ENCODE measurements at places on chromosomes 6 and 20. TPM values are rescaled to one million over a fixed set of nuclear protein-coding genes. Genes with fewer than 3 reads are reported as not detected.

The CTAGE9 gene
- total RNA-seq: not detected

The SLC22A16 gene
- total RNA-seq: 2.1 TPM

The MTCH1 gene
- 174 TPM for total RNA-seq

The CEBPB gene
- 40.9 TPM for total RNA-seq

The ENPP5 gene
- not detected for total RNA-seq

The IMPG1 gene
- not detected for total RNA-seq

The GNAS-AS1 gene
- 0.13 TPM for total RNA-seq

The ADAM33 gene
- total RNA-seq: not detected

The ARMH2 gene
- total RNA-seq: 1.3 TPM

The ECHDC1 gene
- 33.5 TPM for total RNA-seq

The ADTRP gene
- 82.7 TPM for total RNA-seq

The SLC13A3 gene
- 0.16 TPM for total RNA-seq

The SPEF1 gene
- 0.29 TPM for total RNA-seq

The L3MBTL1 gene
- total RNA-seq: 16.2 TPM

The TNFRSF6B gene
- total RNA-seq: not detected

The ADGB gene
- not detected for total RNA-seq

The GPR63 gene
- total RNA-seq: 2.5 TPM

The ZFP57 gene
- total RNA-seq: not detected

GRCh38 chr20:50110141-50111047 lies 2.6 kb downstream of the UBE2V1 start:
- no peak for DNase-seq

DNA sequence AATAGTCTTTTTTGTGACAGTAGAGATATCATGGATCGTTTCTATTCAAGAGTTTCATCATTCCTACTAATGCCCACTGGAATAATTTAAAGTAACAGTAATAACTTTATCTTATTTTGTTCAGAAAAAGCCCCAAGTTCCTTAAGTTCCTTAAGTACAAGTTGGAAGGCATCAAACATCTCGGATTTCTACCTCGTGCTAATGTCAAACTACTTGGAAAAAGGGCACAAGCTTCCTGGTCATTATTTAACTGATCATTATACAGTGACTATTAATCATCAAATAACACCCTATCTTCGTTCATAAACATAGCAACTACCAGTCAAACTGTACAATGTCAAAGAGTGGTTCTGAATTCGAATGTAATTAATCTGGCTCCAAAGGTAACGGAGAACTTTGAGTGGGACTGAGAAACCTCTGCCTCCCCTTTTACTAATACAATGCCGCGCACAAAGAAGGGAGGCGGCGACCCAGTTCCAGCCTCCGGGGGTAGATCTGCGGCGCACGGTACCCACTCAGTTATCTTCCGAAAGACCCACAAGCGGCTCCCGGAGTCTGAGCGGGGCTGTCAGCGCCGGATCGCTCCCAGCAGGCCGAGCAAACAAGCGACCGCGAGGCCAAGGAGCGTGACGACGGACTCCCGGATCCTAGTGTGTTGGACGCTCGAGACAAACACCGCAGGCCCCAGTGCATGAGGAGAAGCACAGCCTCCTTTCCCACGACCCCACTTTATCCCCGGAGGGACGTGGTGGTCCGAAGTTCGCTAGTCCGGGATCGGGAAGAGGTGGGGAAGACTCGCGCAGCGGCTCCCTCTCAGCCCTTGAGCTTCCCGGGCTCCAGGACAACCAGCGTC lies 716 bp downstream of the SHPRH start:
- DNase-seq: no peak

DNA sequence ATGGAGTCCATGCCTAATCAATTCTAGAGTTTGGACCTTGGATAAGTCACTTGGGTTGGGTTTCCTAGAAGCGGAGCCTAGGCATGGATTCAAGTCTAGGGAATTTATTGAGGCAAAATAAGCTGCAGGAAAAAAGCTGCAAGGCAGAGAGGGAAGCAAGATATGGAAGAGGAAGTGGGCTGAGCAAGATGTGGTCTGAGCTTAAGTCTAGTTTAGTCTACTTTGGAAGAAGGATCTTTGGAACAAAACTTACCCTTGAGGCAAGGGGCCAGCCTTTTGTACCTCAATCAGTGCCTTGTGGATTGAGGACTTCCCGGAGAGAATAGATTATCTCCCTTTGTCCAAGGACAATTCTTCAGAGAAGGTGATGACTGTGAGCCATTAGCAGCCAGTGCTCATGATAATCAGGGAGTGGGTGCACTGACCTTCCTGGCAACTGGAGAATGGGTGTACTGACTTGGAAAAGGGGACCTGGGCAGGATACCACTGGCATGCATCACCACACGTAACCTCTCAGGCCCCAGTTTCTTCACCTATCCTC lies 10.9 kb downstream of the ZSCAN9 start:
- no peak for DNase-seq

DNA sequence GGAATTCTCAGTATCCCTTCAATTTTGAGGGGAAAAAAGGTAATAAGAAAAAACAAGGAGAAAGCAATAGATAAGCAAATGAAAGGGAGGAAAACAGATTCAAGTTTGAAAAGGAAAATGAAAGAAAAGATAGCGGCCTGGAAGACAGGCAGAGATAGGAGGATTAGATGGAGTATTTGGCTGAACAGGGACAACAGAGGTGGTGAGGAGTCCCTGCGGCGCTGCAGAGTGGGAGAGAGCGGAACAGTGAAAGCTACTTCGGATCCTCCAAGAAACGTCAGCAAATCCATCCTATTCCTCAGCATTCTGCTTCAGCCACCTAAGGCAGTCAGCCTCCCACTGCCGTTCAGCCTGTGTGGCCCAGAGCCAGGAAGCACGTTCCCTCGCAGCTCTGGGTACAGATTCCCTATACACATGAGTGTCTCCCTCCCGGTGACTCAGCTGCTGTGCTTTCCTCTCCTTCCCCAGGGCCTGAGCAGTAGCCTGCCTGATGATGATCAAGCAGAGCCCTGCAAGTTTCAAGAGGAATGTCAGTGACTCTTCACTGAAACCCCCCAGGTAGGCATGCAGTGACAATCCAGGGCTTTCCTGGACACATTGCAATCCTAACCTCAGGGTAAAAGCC lies 43.4 kb upstream of the CDYL start:
- no peak for DNase-seq

- DNase-seq: peak; percentile 21
These were observed 31.7 kb upstream of the IL20RA start for GRCh38 chr6:137076277-137077068.

GRCh38 chr6:75117701-75118100 lies 88.2 kb downstream of the COL12A1 start:
- no peak for DNase-seq

- DNase-seq: no peak
These were observed 40.1 kb downstream of the CDH22 start for GRCh38 chr20:46268131-46268614.

- no peak for DNase-seq
These were observed 117.0 kb downstream of the ERMARD start for GRCh38 chr6:169868458-169868857.

DNA sequence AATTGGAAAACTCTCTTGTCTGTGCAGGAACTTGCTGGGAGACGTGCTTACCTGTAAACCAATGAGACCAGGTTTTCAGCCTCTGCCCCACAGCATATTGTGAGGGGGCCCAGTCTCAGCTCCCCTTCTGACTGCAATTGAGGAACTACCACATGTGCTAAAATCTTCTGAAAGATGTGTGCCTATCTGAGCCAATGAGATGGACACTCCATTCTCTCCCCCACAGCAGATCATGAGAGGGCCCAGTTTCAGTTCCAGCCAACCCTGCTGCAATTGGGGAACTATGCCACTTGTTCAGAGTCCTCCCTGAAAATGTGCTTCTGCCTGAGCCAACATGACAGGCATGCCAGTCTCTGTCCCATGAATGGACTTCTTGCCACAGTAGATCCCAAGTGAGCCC lies 20.9 kb upstream of the PI3 start:
- no peak for DNase-seq

DNA sequence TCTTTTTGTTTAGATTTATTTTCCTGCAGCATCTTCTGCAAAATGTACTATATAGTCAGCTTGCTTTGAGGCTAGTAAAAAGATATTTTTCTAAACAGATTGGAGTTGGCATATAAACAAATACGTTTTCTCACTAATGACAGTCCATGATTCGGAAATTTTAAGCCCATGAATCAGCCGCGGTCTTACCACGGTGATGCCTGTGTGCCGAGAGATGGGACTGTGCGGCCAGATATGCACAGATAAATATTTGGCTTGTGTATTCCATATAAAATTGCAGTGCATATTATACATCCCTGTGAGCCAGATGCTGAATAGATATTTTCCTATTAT lies 3.2 kb downstream of the FOXC1 start:
- DNase-seq: no peak

GRCh38 chr6:8321671-8322404 lies 113.5 kb downstream of the SLC35B3 start:
- no peak for DNase-seq

DNA sequence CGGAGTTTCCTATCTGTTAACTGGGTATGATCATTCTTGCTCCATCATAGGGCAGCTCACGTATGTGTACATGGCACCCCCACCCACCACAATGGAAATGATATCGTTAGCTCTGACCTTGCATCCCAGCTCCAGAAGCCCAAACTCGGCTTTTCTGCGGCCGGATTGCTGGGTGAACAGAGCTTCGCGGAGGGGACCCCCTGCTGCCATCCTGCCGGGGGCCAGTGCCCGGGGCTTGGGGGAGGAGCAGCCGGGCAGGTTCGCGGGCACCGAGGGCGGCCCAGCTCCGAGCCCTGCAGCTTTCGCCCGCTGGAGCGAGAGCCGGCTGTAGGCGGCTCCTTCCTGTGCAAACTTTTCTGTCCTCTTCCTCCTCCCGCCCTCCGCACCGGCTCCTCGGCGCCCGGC lies 24.9 kb upstream of the FUCA2 start:
- no peak for DNase-seq

GRCh38 chr6:136330634-136331033 lies 41.0 kb upstream of the BCLAF1 start:
- no peak for DNase-seq

GRCh38 chr6:97440590-97441176 lies 157.7 kb upstream of the MMS22L start:
- no peak for DNase-seq

GRCh38 chr20:23399568-23400241 lies 21.6 kb downstream of the NAPB start:
- DNase-seq: no peak

DNA sequence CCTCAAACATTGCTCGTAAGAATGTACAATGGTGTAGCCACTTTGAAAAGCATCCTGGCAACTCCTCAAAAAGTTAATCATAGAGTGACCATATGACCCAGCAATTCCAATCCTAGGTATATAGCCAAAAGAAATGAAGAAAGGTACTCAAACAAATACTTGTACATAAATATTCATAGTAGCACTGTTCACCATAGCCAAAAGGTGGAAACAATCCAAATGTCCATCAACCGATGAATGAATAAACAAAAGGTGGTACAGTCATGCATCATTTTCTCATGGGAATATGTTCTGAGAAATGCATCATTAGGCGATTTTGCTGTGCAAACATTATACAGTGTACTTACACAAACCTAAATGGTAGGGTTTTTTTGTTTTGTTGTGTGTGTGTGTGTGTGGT lies 74.4 kb upstream of the TBC1D7 start:
- no peak for DNase-seq

DNA sequence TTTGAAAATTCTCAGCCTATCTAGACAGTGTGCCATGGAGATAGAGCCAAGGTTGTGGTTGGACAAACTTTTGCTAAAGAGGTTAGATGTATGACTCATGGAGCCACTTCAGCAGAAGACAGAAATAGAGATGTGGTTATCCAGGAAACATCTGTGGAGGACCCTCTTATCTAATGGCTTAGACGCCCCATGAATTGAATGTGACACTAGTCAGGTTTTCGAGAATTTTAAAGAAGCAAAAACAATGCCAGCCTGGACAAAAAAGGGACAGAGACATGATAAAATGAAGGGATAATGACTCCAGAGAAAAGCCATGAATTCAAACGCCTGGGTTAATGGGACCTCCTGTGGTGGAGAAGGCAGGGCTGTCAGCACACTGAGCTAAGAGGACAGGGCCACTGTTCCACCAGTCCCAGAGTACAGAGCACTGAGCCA lies 280.5 kb downstream of the CLVS2 start:
- DNase-seq: no peak

DNA sequence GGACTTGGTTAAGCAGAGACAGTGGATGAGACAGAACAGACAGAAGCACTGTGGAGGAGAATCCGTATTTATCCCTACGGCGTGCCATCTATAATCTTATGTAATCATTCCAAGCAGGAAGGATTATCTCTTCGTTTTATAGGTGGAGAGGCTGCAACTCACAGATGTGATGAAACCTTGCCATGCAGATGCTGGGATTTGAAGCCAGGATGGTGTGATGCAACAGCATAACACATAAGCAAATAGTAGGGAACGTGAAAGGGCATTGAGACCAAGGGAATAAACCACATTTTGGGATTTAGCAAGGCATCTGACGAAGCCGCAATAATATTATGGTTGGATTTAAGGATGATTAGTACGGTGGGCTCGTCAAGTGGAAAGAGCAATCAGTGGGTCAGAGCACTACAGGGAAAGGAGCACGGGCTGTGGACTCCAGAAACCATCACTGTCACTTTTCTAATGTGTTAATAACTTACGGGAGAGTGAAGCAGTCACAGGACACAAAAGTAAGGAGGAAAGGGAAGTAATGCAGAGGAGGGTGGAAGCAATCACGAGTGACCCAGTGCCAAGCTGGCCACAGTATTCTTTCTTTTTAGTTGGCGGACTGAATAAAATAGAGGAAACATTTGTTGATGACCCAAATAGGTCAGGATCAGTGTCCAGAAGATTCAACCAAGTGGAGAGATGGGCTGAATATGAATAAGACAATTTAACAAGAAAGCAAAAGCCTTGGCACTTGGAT lies 119.6 kb upstream of the EDN1 start:
- DNase-seq: no peak

GRCh38 chr20:2902291-2902690 lies 29.0 kb downstream of the PTPRA start:
- DNase-seq: no peak

DNA sequence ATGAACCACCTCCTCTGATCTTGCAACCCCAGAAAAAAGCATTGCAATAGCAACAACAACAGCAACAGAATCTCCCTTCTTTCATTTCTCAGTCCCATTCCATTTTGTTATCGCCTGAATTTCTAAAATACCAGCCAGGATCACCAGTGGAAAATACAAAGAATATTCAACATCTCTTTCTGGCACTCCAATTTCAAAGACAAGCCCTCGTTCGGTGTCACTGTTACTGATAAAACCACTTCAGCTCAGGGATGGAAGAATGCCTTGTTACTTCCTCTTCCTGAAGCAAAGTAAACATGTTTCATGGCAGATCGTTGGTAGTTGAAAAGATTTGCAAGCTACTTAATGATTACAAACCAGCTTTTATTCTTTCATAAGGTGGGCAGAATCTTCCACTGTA lies 94.0 kb upstream of the SPTLC3 start:
- no peak for DNase-seq
